ENCODE measurements at places on chromosomes 1 and 21.

GRCh38 chr1:111921948-111922347 is 67.5 kb downstream of the KCND3 start:
- DNase-seq, result no peak

GRCh38 chr1:212254853-212255363 is 30.3 kb upstream of the PPP2R5A start:
- DNase-seq, result no peak

DNA sequence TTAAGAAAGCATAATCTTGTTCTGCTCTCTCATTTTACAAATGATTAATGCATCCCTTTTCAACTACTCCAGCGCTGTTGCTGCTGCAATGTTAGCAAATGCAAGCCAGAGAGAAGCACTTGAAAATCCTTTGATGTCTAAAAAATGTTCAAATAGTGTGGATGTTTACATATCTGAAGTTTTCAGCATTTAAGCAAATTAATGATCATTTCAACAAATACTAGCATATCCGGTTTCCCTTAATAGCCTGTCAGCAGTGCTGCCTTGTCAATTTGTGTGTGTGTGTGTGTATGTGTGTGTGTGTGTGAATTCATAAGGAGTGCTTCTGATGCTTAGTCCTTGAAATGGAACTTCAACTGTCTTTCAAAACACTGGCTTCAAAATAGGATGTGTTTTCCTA is 48.1 kb upstream of the WNT2B start:
- DNase-seq, result no peak

DNA sequence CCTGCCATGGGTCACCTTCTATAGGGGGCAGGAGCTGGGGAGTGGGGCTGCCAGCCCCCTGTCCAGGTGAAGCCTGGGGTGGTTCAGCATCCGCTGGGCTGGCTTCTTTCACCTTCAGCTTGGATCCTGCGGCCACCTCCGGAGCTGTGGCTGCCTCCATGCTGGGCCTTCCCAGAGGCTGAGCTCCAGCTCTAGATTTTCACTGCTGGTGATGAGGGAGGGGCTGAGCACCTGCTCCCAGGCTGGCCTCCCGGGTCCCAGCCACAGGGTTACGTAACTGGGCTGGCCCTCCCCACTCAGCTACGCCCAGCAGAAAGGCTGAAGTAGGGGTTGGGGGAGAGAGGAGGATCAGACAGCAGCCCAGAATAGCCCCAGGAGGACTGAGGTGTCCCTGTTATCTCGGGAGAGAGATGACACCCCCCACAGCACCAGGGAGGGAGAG is at the start of gene MYBPHL:
Gene MYBPHL, minus strand, starts transcription at position 180 of the 442 bp plus-strand sequence. Its CDS starts 20 bp downstream, at position 160.
- DNase-seq, result no peak

DNA sequence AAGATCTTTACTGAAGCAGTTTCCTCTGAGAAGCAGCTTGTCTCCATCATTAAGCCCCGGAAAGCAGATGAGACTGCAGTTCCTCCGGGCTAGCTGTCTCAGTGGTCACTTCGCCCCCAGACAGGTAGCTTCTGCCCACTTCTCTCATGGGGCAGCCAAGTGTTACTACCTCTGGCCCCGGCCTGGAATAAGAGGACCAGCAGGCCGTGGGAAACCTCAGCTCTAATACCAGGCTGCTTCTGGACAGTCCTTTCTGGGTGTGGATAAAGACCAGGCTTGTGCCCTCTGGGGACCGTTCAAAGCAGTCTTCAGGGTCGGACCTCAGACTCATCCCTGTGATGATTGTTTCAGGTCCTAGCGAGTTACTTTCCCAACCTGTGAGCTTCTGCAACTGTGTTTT is 54.8 kb downstream of the RUNX3 start:
- no peak for DNase-seq
